ENCODE measurements at places on chromosomes 1 and 21. TPM values are rescaled to one million over a fixed set of nuclear protein-coding genes. Genes with fewer than 3 reads are reported as not detected.

Gene TMEM63A
- 39.3 TPM for total RNA-seq

DNA sequence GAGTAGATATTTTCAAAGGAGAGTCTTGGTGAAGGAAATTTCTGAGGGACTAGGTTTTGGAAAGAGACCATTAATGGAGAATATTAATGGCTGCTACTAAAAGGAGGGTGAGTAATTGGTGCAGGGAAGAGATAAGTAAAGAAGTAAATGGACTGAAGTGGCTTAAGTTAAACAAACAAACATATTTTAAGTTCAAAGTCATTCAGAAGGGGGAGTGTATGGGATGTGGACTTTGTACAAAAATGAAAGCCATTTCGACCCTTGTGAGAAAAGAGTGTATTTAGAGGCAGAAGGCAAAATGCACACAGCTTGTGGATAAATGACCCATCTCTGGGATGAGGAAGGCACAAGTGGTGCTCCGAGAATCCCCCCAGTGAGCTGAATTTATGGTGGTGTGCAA is 171.7 kb downstream of the BACH1 start:
- no peak for DNase-seq

Gene GJA4
- total RNA-seq: 25.8 TPM

GRCh38 chr21:20646431-20647165 is 351.6 kb upstream of the NCAM2 start:
- no peak for DNase-seq

GRCh38 chr1:150080784-150081183 is 13.2 kb downstream of the VPS45 start:
- DNase-seq: no peak

DNA sequence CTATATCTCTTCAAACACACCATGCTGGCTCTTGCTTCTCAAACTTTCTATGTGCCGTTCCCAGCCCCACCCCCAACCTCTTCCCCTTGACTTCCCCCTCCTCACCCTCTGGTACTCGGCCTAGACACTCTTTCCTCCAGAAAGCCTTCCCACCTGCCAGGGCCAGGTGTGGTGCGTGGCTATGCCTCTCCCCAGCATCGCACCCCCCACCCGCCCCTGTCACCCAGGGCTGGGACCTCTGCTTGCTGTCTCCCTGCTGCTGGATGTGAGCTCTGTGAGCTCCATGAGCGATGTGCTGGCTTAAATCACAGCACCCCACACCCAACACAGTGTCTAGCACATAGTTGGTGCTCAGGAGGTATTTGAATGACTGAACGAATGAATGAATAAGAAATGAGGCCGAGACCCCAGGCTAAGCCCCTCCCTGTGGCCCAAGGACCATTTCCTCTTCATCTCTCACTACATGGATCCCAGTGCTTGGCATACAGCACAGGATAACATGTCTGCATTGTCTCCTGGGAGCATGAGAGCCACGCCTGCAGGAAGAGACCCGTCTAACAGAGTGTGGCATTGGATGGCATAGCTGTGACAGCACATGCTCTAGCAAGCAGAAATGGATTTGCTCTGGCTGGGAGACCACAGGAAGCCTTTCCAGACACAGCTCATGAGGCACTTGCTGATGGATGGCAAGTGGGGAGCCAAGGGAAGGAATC is 19.7 kb downstream of the TNNT2 start:
- DNase-seq: peak; percentile 49

DNA sequence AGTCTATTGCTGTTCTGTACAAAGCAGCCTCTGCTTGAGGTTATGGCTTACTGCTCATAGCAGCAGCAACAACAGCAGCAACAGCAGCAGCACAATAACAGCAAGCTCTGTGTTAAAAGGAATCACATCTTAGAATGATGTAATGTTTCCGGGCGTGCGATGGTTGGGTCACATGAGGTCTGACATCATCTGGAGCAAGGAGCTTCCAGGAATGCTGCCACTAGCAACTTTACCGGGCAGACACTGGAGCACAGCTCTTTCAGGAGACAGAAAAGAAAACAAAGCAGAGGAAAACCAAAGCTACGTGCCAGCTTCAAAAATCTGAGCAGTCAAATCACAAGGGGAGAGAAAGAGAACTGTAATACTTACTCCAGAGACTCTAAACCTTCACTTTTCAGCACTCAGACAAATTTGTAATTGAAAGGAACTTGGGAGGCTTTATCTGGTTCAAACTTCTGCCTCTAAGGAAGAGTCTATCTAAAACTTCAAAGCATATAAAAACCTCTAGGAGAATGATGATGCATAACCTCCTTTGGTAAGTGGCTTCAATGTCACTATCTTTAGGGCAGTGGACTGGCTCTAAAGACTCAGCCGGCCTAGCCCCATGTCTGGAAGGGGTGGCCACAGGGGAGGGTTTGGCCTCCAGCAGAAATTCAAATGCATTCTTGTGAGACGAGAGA is 28.3 kb upstream of the RAB3GAP2 start:
- DNase-seq: peak; percentile 86

DNA sequence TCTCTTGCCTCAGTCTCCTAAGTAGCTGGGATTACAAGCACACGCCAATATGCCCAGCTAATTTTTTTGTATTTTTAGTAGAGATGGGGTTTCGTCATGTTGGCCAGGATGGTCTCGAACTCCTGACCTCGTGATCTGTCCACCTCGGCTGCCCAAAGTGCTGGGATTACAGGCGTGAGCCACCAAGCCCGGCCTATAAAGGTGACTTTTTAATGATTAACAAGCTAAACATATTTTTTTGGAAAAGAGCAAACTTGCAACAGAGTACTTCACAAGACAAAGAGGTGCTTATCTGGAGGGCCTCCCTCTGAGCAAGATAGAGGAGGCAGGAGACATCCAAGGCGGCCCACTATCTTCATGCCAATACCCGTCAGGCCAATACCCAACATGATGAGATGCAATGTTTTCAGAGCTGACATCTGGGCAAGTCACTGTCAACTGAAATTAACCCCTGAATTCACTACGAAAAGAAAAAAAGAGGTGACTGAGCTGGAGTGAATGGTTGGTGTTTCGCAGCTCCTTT is 10.5 kb downstream of the BCAR3 start:
- DNase-seq: no peak

DNA sequence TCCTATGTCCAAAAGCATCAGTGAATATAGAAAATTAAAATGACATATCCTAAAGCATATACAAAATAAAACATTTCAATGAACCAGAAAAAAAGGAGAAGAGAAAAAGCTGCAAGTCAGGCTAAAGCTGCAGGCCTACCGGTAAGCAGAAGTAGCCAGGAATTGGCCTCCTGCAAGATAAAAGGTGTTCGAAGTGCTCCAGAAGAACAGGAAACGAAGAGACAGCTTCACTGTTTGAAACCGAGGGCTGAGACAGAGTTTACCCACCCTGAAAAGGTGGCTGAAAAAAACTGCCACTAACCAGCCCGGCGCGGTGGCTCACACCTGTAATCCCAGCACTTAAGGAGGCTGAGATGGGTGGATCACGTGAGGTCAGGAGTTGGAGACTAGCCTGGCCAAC is 37.4 kb downstream of the NSL1 start:
- DNase-seq: no peak

Gene BSDC1
- 67.4 TPM for total RNA-seq

Gene TBX15
- 88.8 TPM for total RNA-seq

Gene METTL25B
- 7.0 TPM for total RNA-seq

Gene CYP4X1
- 3.0 TPM for total RNA-seq

DNA sequence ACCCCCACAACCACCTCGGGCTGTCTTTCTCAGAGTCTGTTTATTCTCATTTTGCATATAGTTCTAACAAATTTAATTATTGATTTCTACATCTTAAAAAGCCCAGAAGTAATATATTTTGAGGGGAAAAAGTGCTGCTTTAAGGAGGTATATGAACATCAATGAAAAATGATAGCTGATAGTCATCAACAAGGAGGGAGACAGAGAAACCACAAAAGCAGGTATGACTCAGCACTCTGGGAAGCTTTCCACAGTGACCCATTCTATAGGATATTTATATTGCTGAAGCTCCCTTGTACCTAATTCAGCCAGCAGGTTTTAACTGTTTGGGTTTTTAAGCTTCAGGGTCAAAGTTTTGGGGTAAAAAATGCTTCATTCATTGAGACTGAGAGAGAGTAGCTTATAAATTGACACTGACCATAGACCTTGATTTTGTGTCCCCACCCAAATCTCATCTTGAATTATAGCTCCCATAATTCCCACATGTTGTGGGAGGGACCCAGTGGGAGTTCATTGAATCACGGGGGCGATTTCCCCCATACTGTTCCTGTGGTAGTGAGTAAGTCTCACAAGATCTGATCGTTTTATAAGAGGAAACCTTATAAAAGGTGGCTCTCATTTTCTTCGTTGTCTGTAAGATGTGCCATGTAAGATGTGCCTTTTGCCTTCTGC is 27.4 kb downstream of the VANGL1 start:
- no peak for DNase-seq

Gene FAM177B
- total RNA-seq: 0.41 TPM

- no peak for DNase-seq
Measured at GRCh38 chr1:84247425-84248220, 53.9 kb upstream of the SAMD13 start.

DNA sequence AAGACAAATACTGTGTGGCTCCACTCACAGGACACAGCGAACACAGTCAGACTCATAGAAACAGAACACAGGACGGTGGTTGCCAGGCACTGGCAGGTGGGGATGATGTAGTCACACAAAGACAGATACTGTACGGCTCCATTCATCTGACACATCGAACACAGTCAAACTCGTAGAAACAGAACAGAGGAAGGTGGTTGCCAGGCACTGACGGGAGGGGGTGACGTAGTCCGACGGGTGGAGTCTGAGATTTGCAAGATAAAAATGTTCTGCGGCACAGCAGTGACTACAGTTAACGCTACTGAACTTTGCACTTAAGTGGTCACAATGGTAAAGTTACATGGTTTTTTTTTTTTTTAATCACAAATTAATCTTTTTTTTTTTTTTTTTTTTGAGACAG is 18.7 kb downstream of the C21orf58 start:
- DNase-seq: no peak

- DNase-seq: no peak
Measured at GRCh38 chr1:194658090-194658439, 1471.7 kb upstream of the B3GALT2 start.

DNA sequence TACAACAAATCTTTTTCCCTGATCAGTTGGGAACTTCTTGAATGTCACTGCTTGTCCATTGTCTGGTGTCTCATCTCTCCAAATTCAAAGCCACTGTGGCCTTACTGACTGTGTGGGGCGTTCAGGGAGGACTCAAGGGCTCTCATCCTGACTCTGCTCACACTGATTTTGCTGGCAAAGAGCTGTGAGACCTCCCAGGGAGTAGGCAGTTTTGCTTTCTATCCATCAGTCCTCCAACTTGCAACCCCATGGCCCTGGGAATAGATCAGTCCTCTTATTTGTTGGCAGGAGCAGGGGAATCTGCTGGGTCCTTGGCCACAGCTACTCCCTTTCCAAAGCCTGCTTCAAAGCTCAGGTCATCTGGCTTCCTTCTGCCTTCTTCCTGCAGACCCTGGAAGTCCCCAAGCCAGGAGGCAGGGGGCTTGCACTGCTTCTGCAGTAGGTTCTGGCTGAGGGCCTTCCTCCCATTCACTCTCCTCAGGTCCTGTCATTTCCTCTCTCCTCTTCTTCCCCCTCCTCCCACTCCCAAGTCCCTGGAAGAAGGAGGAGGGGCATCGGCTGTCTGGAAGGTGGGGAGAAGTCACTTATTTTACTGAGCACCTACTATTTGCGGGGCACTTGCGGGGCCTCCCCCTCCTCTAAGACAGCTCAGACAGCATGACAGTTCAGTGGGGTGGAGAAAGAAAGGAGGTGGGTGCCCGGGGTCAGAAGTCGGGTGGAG is 876 bp upstream of the NAV1 start:
- DNase-seq: no peak

DNA sequence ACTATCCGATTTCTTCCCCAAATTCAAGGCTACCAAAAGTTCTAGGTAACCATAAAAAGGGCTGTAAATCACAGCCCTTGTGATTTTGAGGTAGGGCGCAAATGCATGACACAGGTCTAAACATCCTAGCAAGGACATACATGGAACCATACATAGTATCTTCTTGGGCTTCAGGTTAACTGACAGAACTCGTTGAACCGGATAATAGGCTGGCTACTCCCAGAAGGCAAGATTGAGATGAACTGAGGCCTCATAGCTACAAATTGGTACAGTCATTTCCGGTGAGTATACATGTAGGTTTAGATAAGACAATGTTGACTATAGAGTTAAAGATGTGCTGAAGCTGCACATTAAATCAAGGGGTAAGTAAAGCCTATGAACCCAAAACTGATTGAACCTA is 27.3 kb upstream of the TP53BP2 start:
- DNase-seq: no peak

Gene RGS8
- 0.10 TPM for total RNA-seq

Gene CLEC20A
- not detected for total RNA-seq

GRCh38 chr1:31215065-31215570 is 24.6 kb downstream of the NKAIN1 start:
- peak; percentile 53 for DNase-seq

- no peak for DNase-seq
Measured at GRCh38 chr1:224081604-224082003, 32.3 kb upstream of the FBXO28 start.

DNA sequence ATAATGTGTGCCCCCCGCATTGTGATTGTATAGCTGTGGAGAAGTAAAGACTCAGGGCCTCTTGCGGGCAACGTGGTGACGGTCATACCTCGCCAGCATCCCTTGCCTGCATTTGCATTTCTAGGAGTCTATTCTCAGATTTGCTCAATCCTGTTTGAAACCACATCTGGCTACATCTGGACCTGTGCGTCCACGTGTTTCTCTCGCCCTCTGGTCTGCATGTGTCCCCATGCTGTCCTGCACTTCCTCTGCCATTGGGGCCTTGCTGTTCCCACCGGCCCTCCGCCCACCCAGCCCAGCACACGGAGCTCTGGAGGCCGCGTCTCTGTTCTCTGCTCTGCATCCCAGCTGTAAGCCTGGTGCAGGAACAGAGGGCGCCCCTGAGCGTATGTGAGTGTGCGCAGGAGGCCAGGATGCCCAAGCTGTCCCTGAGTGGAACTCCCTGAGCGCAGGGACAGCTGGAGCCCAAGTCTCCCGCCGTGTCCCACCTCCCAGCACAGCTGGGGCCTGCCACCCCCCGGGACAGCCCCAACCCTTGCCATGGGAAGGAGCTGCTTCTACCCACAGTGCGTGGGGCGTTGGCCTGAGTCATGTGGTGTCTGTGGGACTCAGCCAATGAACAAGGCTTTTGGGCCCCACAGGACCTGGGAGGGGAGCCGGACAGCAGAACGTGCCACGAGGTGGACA is 1.6 kb downstream of the KRTAP10-2 start:
- DNase-seq: no peak

DNA sequence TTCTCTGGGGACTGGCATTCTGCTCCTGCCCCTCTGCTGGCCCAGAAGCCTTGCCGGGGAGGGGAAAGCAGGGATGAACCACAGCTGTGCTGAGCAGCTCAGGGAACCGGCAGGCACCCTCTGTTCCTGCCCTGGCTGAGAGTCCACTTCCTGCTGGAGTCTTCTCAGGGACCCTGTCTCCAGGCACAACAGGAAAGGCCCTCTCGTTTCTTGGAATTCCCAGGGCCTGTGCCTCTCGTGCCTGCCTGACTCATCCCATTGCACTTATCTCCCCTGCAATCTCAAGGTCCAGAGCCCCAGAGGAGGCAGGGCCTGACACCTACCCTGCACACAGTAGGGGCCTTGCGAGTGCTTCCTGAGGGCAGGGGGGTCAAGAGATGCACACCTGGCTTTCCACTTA is 1.1 kb upstream of the EDN2 start:
- DNase-seq: no peak

Gene PTAFR
- 1.3 TPM for total RNA-seq
